ENCODE measurements at places on chromosomes 7 and 10.

- no peak for DNase-seq
Measured at GRCh38 chr10:5932345-5932744, 42.3 kb downstream of the FBH1 start.

DNA sequence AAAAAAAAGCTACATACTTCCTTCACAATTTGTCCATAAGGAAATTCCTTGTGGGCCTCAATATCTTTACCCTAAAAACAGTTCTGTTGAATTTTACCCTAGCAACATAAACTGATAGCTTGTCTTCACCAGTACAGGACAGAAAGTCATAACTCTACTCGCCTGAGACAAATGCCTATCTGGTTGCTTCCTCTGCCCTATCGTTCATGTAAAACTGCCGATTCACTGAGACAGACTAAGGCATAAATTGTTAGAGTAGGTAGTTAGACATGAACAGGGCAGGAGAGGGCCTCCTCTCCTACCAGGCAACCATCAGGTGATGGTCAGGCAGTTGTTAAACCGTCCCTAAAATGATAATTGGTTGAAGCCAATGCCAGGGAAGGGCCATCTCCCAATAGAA, 25.0 kb downstream of the IFIT3 start:
- DNase-seq, result no peak

GRCh38 chr10:42785759-42786158, 3.2 kb downstream of the BMS1 start:
- no peak for DNase-seq

DNA sequence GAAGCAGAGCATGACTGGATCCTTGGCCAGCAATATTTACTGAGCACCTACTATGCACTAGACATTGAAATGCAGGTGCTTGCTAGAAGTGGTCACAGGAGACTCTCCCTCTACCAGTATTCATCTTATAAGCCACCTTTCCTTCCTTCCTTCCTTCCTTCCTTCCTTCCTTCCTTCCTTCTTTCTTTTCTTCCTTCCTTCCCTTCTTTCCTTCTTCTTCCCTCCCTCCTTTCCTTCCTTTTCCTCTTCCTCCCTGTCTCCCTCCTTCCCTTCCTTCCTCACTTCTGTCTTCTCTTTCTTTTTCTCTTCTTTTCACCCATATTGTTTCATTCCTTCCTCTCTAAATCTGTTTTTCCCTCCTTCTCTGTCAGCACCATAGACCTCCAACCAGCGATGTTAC, 47.3 kb upstream of the TCF7L2 start:
- no peak for DNase-seq

DNA sequence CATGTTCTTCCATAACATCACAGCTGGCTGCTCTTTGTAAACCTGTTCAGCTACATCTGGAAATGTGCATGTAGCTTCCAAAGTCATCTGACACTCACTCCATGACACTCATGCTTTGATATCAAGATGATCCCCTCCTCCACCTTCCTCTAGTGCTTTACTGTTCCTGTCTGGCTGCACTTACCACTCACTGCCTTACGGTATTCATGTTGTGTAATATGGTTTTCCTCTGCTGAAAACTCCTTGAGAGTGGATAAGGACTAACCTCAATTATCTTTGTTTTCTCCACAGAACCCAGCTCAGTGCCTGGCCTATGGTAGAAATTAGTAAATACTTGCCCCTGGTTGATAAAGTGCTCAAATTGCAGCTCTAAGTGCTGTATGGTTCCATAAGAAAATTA, 483.9 kb downstream of the HTR7 start:
- DNase-seq, result no peak

DNA sequence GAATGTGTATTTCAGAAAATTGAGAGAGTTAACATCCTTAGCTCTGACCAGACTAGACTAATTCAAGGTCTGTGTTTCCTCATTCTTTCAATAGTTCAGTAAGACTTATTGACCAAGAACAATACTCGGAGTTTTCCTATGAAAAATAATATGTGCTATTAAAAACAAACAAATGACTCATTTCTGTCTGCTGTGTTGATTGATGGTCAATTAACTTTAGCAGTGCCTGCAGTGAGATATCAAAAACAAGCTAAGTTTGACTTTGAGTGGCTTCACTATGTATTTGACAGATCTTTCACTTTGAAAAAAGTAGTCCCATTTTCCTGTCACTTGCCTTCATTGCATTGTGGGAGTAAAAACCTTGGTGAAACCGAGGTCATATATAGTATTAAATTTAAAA, 91.0 kb downstream of the GNAT3 start:
- no peak for DNase-seq

GRCh38 chr10:57696641-57697040, 571.1 kb downstream of the IPMK start:
- DNase-seq, result peak; percentile 92
